ENCODE measurements at places on chromosomes 3 and 15.

- no peak for DNase-seq
These were observed 299.3 kb downstream of the CLSTN2 start for GRCh38 chr3:140234256-140234655.

- no peak for DNase-seq
These were observed 37.3 kb downstream of the TM6SF1 start for GRCh38 chr15:83144771-83145170.

DNA sequence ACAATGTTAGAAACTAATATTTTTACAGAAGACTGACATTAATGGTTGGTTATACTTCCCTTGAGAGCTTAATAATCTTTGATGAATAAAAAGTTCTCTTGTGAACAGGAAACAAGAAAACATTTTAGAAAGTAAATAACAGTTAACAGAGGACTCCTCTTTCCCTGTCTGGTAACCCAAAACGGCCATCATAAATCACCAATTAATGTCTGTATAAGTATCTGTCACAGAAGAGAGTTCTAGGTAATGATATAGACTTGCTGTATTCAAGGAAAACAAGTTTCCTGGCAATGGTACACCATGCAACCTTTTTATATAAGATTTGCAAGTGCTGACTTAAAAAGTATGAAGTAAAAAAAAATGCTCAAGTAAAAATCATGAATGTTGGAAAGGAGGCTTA, 426.7 kb downstream of the SOX2 start:
- no peak for DNase-seq

DNA sequence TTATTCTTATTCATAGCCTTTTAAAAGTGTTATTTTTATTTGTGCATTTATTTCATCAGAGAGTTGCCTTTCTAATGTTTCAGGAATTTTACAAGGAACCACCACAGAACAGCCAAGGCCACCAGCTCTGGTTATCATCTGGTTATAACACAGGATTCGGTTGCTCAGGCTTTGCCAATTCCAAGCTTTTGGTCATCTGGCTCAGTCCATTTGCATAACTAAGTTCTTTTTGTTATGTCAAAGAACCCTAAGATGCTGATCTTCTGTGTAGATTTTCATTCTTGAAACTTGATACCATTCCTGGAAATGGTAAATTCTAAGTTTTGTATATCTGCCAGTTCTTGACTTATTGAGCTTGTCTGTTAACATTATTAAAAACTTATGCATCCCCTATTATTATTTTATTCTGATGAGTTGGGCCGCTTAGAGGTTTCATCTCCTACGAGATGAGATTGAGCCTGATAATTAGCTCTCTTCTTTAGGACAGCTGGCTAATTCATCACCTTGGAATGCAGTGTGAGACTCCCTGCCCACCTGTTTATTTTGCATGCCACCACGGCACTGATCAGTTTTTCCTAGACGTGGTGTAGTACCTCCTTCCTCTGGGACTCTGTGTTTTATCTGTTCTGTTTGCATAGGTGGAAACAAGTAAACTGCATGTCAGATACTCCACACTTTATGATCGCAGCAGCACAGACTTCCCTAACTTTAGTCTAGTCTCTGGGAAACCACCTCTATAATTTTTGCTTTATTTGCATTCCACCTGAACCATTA, 264.8 kb downstream of the SLCO3A1 start:
- no peak for DNase-seq

GRCh38 chr15:101449471-101450402, 39.8 kb downstream of the PCSK6 start:
- DNase-seq = no peak

GRCh38 chr3:117997201-117998049, 1037.2 kb downstream of the IGSF11 start:
- DNase-seq = no peak

DNA sequence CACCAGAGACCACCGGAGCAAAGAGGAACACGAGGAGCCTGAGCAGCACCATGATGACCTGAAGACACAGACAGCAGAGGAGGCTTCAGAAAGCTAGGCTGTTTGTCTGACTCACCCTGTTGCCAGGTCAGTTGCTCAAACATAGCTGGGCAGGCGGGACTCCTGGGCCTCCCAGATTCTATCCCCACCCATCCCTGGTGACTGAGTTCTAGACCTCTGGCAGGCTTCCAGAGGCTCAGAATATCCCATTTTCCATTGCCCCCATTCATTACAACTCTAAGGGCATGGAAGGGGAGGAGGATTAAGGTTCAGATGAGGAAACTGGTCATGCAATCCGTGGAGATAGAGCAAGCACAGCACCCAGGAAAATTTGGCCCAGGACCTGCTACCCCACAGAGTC, at the start of gene CDHR4:
Gene CDHR4, minus strand, starts transcription at position 113 of the 400 bp plus-strand sequence. Its CDS starts 61 bp downstream, at position 52.
- no peak for DNase-seq

GRCh38 chr3:134965865-134966481, 170.9 kb downstream of the EPHB1 start:
- DNase-seq = no peak

DNA sequence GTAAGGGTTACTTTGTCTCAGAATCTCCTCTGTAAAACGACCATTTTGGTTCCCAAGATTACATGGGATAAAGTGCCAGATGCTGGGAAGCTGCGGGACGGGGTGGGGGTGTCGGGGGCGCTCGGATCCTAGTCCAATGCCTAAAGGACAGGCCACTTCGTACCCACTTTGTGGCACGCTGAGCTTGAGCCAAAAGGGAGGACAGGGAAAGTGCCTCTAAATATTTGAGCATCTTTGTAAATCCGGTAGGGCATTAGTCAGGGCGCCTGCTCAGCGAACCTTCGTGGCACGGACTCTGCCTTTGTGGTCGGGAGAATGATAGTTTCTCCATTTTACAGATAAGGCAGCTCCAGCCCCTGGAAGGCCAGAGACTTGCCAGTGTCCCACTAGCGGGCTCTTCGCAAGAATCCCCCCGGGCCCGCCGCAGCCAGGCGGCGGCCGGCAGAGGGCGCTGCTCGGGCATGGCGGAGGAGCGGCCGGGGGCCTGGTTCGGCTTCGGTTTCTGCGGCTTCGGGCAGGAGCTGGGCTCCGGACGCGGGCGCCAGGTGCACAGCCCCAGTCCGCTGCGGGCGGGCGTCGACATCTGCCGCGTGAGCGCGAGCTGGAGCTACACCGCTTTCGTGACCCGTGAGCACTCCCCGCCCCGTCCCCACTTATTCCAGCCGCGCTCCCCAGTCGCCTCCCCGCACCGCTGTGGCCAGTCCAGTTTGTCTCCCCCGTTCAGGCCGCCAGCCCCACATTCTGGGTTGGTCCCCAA, 1.8 kb downstream of the RCCD1 start:
- peak; percentile 51 for DNase-seq
